Activated CD4-positive, alpha-beta memory T cell treated with anti-CD3 and anti-CD28 coated beads, Interleukin-2, amount 10 ng/mL, durations not matched to agents 7 days and 5 days (primary cell): ENCODE measurements at places on chromosomes 3 and 15. TPM values are rescaled to one million over a fixed set of nuclear protein-coding genes. Genes with fewer than 3 reads are reported as not detected.

GRCh38 chr3:30577788-30578187 lies 28.6 kb upstream of the TGFBR2 start:
- H3K4me3 ChIP-seq = no peak overlapping the region
- H3K36me3 ChIP-seq = no peaks in the 10 kb centered on the region
- no peak for DNase-seq
- peaks cover 2% of the 10 kb centered on the region for H3K4me1 ChIP-seq
- no peaks in the 10 kb centered on the region for H3K27me3 ChIP-seq
- H3K27ac ChIP-seq = no peak overlapping the region

DNA sequence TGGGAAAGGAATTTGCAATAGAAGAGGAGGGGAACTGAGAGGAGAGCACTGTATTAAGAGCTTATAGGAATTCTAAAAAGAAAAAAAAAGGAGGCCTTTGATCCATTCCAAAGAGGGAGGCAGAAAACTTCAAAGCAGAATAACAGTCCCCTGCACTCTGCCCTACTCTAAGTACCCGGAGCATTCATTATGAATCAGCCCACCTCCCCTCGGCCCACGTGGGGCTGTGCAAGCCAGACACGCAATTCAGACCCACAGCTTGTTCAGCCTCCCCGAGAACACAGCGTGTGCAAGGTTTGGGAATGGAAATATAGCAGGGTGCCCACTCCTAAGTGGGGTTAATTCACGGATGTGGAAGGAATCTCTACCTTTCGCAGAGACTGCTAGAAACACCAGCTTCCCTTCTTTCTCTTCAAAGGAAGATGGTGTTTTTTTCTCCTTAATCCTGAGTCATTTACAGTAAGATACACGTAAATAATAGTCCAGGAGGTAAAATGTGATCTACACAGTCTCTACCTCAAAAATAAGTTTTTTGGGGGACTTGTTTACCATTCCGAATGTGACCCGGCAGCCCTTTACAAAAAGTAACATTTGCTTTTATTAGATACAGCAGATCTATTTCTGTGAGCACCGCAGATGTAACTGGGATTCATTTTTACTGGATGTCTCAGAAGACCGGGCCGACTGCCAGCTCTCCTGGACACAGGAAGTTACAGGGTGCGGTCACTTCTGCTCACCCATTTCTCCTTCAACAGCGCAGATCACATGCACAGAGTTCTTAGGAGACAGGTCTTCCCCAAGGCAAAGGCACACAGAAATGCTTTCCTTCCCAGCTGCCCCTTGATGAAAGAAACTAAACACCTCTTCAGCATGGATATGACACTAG lies 768.5 kb upstream of the CFAP20DC start:
- DNase-seq = no peak
- H3K36me3 ChIP-seq = no peaks in the 10 kb centered on the region
- H3K4me3 ChIP-seq = no peak overlapping the region
- no peak overlapping the region for H3K27ac ChIP-seq
- H3K27me3 ChIP-seq = no peaks in the 10 kb centered on the region
- no peaks in the 10 kb centered on the region for H3K4me1 ChIP-seq

DNA sequence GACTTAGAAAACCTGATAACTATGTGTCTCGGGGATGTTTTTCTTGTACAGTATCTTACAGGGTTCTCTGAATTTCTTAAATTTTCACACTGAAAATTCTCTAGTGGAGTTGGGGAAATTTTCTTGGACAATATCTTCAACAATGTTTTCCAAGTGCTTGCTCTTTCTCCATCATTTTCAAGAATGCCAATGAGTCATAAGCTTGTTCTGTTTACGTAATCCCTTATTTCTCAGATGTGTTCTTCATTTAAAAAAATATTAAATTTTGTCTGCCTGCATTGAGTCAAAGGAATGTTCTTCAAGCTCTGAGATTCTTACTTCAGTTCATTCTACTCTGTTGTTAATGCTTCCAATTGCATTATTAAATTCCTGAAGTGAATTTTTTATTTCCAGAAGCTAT lies 21.9 kb upstream of the PLSCR2 start:
- peaks cover 2% of the 10 kb centered on the region for H3K4me1 ChIP-seq
- H3K27me3 ChIP-seq = peaks cover 48% of the 10 kb centered on the region
- no peak overlapping the region for H3K4me3 ChIP-seq
- no peak overlapping the region for H3K27ac ChIP-seq
- H3K36me3 ChIP-seq = no peaks in the 10 kb centered on the region

DNA sequence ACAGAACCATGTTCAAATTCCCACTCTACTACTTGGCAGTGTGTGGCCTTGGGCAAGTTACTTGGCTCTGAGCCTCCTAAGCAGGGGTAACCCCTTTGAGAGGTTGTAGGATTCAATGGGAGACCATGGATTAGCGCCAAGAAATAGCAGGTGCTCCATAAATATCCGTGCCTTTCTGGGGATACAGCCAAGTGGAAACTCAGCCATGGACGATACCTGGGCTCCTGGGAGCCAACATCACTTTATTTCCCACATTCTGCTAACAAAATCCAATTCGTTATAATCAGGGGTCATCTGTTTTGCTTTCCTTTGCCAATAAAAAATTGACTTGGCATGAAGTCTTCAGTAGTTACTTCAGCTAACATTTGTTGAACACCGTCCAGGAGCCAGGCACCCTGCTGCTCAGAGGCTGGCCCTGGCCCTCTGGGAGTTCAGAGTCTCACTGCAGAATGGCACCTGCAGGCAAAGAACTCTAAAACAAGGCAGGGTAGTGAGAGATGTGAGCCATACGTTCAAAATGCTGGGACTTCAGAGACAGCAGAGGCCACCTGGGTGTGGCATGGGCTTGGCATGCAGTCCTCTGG lies 42.3 kb downstream of the ZDHHC19 start:
- no peak overlapping the region for H3K4me3 ChIP-seq
- H3K36me3 ChIP-seq = no peaks in the 10 kb centered on the region
- peaks cover 5% of the 10 kb centered on the region for H3K4me1 ChIP-seq

- no peak for DNase-seq
- no peaks in the 10 kb centered on the region for H3K4me1 ChIP-seq
- H3K36me3 ChIP-seq = peaks cover 33% of the 10 kb centered on the region
These were observed 188.2 kb downstream of the VPS13C start for GRCh38 chr15:61871926-61872522.

- no peaks in the 10 kb centered on the region for H3K27me3 ChIP-seq
- no peak overlapping the region for H3K4me3 ChIP-seq
- no peak for DNase-seq
- H3K27ac ChIP-seq = no peak overlapping the region
- no peaks in the 10 kb centered on the region for H3K4me1 ChIP-seq
These were observed 421.0 kb upstream of the RBMS3 start for GRCh38 chr3:28859897-28860296.

DNA sequence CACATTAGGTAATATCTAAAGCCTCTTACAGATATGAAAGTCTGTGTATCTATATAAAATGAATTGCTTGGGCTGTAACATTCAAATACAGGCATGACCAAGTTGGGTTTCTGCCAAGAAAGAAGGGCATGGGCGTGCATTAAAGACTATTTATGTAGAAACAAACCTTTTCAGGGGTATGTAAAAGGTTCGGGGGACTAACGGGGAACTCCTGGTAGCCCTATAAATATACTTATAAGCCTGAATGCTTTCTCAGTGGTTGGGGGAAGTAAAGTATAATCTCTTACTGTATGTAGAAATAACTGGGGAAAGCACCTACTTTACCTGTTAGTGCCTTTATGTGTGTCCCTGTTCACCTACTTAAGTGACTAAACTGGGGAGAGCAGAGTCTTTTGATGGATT lies 154.5 kb upstream of the TBL1XR1 start:
- H3K36me3 ChIP-seq = no peaks in the 10 kb centered on the region
- DNase-seq = no peak
- peaks cover 12% of the 10 kb centered on the region for H3K4me1 ChIP-seq
- H3K27ac ChIP-seq = no peak overlapping the region
- peaks cover 3% of the 10 kb centered on the region for H3K27me3 ChIP-seq

GRCh38 chr3:42061025-42061712 lies 30.0 kb upstream of the TRAK1 start:
- H3K27ac ChIP-seq = no peak overlapping the region
- no peak overlapping the region for H3K4me3 ChIP-seq
- no peaks in the 10 kb centered on the region for H3K36me3 ChIP-seq
- H3K4me1 ChIP-seq = peaks cover 4% of the 10 kb centered on the region

DNA sequence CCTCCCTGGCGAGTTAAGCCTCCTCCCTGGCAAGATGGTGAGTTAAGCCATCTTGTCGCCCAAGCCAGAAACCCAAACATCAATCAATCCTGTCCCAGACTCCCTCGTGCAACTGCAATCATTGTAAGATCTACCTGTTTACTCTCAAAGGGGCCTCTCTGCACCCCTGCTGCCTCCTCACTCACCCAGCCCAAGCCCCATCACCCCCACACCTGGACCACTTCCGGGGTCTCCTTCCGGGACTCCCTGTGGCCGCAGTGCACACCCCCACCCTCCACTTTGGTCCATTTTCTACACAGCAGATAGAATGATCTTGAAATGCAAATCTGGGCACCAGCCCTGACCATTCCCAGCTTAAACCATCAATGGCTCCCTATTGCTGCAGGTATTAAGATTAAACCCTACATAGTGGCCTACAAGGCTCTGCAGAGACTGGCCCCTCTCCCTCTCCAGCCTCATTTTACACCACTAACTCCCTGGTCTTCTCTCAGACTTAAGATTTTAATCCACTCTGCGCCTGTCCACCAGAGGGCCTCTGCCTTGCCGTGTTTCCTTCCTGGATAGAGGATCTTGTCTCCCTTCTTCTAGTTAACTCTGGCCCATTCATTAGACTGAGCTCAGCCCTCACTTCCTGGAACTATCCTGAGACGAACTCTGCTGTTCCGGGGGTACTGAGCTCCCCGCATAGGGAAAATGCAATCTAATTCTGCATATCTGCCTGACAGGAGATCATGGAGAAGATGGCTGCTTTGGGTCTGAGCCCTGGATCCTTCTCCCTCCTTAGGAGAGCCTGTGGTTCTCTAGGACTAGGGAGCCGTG lies 41.9 kb upstream of the SLC6A1 start:
- no peak overlapping the region for H3K4me3 ChIP-seq
- no peaks in the 10 kb centered on the region for H3K4me1 ChIP-seq
- peaks cover 5% of the 10 kb centered on the region for H3K27me3 ChIP-seq

DNA sequence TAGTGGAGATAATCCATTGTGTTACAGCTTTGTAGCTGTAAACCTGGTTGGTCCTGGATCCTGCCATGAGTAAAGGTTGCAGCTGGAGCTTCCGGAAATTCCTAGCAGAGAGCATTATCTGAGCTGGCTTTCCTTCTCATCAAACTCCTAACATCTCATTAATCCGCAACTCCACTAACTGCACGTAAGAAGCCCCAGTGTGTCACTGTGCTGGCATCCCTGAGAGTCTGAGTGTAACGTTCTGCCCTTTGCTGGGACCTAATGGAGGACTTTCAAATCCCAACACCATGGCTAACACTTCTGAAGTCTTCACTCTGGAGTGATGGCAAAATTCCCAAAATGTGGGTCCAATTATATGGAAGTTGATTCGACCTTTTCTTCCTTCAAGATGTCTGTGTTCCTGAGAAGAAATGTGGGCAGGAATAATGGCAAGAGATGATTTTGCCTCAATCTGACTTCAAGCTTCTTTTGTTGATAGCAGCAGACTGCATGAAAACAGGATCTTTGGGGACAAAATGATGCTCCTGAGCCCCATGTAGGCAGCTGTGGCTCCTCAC lies 9.6 kb upstream of the TRPM1 start:
- no peaks in the 10 kb centered on the region for H3K36me3 ChIP-seq
- H3K27me3 ChIP-seq = peaks cover 18% of the 10 kb centered on the region
- no peaks in the 10 kb centered on the region for H3K4me1 ChIP-seq
- no peak overlapping the region for H3K4me3 ChIP-seq
- H3K27ac ChIP-seq = no peak overlapping the region
- DNase-seq = no peak

- peaks cover 64% of the 10 kb centered on the region for H3K36me3 ChIP-seq
- H3K27ac ChIP-seq = no peak overlapping the region
- no peak overlapping the region for H3K4me3 ChIP-seq
- H3K4me1 ChIP-seq = peaks cover 24% of the 10 kb centered on the region
- DNase-seq = peak; percentile 31
These were observed 26.4 kb upstream of the ZBED2 start for GRCh38 chr3:111621535-111621934.

DNA sequence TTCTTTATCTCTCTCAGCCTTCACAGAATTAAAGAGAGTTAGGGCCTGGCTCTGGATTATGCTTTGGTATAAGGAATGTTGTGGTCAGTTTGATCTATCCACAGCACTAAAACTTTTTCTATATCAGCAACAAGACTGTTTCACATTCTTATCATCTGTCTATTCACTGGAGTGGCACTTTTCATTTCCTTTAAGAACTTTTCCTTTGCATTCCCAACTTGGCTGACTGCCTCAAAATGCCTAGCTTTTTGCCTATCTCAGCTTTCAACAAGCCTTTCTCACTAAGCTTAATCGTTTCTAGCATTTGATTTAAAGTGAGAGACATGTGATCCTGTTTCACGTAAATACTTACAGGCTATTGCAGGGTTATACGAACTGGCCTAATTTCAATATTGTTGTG lies 471.8 kb downstream of the GBE1 start:
- no peaks in the 10 kb centered on the region for H3K27me3 ChIP-seq
- no peaks in the 10 kb centered on the region for H3K36me3 ChIP-seq
- DNase-seq = no peak
- no peak overlapping the region for H3K27ac ChIP-seq
- no peaks in the 10 kb centered on the region for H3K4me1 ChIP-seq

DNA sequence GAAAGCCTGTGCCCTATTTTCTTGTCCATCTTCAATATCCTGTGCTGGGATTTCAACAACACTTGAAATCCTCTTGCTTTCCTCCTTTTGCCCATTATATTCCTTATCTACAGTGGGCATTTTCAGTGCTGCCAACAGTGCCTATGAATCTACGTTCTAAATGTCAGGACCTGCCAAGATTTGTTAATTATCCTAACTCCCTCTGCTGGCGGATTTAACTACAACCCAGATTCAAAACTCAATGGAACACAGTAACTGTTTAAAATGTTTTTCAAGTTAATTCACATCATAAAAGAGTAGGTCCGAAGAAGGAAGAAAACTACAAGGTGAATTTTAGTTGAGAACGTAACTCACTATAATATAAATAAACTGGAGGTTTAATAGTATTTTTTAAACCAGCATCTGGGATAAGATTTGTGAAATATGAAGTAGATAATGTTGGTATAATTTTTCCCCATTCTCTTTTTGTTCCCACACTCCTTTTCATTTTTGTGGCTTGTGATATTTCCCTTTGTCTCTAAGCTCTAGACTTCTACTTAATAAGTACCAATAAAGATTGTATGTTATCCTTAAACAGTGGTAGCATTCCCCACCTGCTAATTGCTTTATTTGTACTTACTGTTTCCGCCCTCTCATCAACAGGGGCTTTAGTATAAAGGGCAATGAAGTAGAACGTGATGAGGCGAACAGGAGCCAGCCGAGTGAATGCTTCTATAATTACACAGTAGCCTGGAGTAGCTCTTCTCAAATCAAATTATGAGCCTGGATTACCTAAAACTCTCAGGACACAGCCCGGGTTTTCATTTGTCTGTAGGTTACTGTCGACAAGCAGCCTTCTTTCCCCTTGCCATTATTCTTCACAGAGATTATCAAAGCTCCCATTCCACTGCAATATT lies 302.5 kb upstream of the ATP11B start:
- H3K36me3 ChIP-seq = no peaks in the 10 kb centered on the region
- H3K4me1 ChIP-seq = no peaks in the 10 kb centered on the region
- H3K4me3 ChIP-seq = no peak overlapping the region
- no peaks in the 10 kb centered on the region for H3K27me3 ChIP-seq
- no peak for DNase-seq

INAFM2 gene
- total RNA-seq = 8.9 TPM

SCAANT1 gene
- not detected for total RNA-seq

LSAMP gene
- not detected for total RNA-seq

DPPA2 gene
- total RNA-seq = not detected

KLHL40 gene
- not detected for total RNA-seq
